Mammary microvascular endothelial cell (primary cell): ENCODE measurements at places on chromosomes 4 and X. TPM values are rescaled to one million over a fixed set of nuclear protein-coding genes. Genes with fewer than 3 reads are reported as not detected.

MAGEB10 gene
- total RNA-seq, result not detected in 2 replicates

CXCL6 gene
- total RNA-seq, result 0.67 and 1.5 TPM in 2 replicates

TCP11X2 gene
- total RNA-seq, result not detected in 2 replicates

CAPN6 gene
- not detected in 2 replicates for total RNA-seq

SPP1 gene
- 0.10 and 1.1 TPM in 2 replicates for total RNA-seq

IL2 gene
- total RNA-seq, result not detected in 2 replicates

SNCA gene
- 67.6 and 68.1 TPM in 2 replicates for total RNA-seq

TMSB15C gene
- 0.40 and 1.3 TPM in 2 replicates for total RNA-seq

FMR1NB gene
- total RNA-seq, result not detected in 2 replicates

CD38 gene
- total RNA-seq, result 3.1 and 4.5 TPM in 2 replicates

DDIT4L gene
- 14.7 and 18.5 TPM in 2 replicates for total RNA-seq

QRFPR gene
- total RNA-seq, result 1.6 and 1.7 TPM in 2 replicates

DLG3 gene
- total RNA-seq, result 0.84 and 1.5 TPM in 2 replicates

DEFB131A gene
- not detected in 2 replicates for total RNA-seq

SPANXB1 gene
- not detected in 2 replicates for total RNA-seq

GPM6B gene
- 0.25 and 0.47 TPM in 2 replicates for total RNA-seq

FAM47E gene
- total RNA-seq, result not detected in 2 replicates

UGT2B7 gene
- total RNA-seq, result not detected in 2 replicates

ERVMER34-1 gene
- total RNA-seq, result not detected in 2 replicates

PDE6B gene
- total RNA-seq, result 0.98 TPM in 1 of 2 replicates, not detected in the other
